Stimulated activated CD8-positive, alpha-beta memory T cell treated with anti-CD3 and anti-CD28 coated beads, Interleukin-2, amount 100 ng/mL, for 1 hour (primary cell): ENCODE measurements at places on chromosomes 13 and 19.

DNA sequence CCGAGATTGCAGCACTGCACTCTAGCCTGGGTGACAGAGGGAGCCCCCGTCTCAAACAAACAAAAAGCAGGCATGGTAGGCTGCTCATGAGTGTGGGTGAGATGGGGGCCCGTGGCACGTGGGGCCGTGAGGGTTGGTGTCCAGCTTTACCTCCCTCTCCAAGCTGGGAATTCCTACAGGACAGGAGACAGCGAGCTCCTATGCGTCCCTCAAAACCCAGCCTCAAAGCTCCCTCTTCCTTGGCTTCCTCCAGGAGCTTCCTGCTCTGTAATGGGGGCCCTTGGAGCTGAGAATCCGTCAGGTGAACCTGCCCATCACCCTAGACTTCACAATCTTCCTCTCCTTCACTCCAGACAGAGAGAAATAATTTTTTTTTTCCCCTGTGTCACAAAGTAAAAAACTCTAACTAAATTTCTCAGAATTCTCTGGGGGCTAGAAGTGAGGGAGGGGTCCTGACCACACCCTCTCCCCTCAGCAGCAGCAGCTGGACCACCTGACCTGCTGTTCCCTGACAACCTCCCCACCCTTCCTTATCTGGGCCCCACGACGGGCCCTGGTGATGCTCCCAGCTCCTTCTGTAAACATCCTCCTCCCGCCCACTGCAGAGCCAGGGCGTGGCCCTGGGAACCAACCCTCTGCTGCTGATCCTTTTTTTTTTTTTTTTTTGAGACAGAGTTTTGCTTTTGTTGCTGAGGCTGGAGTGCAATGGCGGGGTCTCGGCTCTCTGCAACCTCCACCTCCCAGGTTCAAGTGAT is 22.1 kb upstream of the WDR18 start:
- DNase-seq: no peak

GRCh38 chr13:97107815-97108529 is 113.7 kb upstream of the OXGR1 start:
- DNase-seq: no peak

- DNase-seq: peak; percentile 20
Observed at GRCh38 chr13:43879755-43880181, at the start of gene LACC1. LACC1 (plus strand) TSS chr13:43879904; CDS start chr13:43880986, 1,082 bp downstream.

GRCh38 chr19:2438178-2438577 is 10.8 kb upstream of the TIMM13 start:
- no peak for DNase-seq

GRCh38 chr19:16476401-16476800 is 4.6 kb upstream of the EPS15L1 start:
- DNase-seq: no peak

GRCh38 chr13:99346335-99347042 is 39.3 kb upstream of the GPR183 start:
- DNase-seq: no peak

DNA sequence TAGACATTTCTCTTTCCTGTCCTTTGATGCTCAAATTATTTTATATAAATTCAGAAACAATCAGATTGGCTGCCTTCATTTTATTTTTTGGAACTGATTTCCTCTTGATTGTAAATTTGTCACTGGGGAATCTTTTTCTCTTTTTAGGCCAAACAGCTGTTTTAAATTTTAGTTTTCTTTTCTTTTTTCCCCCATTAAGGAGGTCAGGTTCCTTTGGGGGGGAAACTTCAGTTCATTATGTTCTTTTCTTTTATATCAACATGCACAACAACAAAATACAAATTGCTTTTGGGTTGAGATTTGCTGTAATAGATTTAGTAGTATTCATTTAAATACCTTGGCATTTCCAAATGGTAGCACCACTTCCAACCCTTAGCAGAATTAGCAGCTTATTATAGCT is 264.8 kb upstream of the SPRY2 start:
- no peak for DNase-seq

DNA sequence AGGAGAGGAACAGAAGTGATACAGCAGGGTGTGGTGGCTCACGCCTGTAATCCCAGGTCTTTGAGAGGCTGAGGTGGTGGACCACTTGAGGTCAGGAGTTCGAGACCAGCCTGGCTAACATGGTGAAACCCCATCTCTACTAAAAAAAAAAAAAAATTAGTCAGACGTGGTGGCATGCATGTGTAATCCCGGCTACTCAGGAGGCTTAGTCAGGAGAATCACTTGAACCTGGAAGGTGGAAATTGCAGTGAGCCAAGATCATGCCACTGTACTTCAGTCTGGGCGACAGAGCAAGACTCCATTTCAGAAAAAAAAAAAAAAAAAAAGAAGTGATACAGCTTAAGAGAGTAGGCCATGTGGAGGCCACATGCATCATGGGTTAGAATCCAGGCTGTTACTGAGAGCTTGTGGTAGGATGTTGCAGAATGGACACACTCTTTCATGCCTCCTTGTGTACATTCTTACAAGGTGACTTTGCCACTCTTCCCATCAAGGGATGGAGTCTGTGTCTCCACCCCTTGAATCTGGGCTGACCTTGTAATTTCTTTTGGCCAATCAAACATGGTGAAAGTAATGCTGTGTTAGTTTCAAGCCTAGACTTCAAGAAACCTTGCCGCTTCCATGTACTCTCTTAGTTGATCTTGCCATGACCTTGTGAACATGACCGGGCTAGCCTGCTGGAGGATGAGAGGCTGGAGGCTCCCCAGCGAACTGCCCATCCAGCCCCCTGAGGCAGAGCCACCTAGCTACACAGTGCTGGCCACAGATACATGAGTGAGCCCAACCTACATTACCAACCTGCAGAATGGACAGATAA is 12.3 kb downstream of the FAM187B start:
- no peak for DNase-seq

DNA sequence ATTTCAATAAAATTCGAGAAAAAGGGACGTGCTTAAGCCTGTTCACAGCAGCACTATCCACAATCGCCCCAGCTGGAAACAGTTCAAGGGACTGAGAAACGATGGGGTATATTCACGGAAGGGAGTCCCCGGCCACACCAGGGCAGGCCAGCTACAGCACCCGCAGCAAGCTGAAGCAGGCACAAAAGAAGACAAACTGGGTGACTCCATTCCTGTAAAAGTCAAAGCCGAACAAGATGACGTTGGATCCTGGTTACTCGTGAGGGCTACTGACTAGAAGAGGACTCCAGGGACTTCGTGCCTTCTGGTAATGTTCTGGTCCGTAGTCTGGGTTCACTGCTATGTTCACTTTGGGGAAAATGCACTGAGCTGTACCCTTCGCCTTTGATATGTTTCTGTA is 57.6 kb downstream of the COL4A1 start:
- DNase-seq: no peak

DNA sequence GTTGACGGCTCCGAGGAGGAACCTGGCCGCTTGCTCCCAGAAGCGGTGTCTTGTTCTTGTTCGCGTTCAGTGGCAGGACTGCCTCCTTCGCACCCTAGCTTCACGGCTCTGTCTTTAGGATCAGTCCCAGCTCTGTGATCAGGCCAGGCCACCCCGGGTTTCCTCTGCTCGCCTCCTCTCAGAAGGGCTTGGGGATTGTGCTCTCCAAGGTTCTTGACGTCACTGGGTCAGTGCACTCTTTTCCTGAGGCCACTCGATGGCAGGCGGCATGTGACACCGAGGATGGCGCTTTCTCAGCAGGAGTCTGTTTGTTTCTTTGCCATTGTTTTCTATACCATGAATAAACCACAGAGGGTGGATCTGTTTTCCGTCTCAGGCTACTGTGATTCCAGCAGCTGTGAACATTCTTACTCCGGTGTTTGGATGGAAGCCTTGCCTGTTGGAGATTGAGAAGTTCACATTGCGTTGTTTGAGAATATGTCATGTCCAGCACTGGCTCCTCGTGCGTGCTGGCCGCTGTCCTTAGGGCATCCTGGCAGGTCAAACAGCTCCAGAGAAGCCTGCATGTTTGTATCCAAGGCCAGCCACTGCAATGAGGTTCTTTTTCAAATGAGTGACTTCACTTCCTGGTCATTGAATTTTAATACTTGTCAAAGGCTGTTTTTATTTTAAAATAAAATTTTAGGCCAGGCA is 44.5 kb downstream of the SLC7A9 start:
- no peak for DNase-seq

- DNase-seq: no peak
Observed at GRCh38 chr13:58376349-58376748, 744.8 kb downstream of the PCDH17 start.

DNA sequence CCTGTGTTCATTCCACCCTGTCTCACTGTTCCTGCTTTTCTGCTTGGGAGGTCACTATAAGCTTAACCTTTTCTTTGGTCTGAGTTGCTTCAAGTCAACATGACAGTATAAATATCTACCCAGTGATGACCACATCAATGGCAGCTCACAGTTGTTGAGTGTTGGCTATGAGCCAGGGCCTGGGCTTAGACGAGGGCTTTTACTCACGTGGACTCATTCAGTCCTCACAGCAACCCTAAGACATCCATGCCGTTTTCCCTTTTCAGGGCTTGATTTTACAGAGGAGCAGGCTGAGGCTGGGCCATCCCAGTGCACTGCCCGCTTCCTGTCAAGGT is 10.2 kb upstream of the CCDC97 start:
- DNase-seq: no peak

GRCh38 chr19:30000862-30001261 is 58.8 kb downstream of the URI1 start:
- no peak for DNase-seq

- no peak for DNase-seq
Observed at GRCh38 chr13:100068133-100068931, 20.6 kb upstream of the PCCA start.

DNA sequence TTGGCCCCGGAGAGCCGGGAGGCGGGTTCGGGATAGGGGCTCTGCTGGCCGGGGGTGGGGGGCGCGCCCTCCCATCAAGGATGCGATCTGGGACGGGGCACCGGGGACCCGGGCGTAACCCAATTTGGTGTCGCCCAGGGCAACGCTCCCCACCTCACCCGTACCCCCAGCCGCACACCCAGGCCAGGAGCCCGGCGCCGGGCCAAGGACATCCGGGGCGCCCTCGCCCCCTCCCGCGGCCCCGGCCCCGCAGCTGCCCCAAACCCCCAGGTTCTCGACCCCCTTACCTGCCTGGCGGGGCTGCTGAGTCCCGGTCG is 525 bp downstream of the SHANK1 start:
- no peak for DNase-seq

- no peak for DNase-seq
Observed at GRCh38 chr13:51308781-51309180, 30.7 kb upstream of the SERPINE3 start.

DNA sequence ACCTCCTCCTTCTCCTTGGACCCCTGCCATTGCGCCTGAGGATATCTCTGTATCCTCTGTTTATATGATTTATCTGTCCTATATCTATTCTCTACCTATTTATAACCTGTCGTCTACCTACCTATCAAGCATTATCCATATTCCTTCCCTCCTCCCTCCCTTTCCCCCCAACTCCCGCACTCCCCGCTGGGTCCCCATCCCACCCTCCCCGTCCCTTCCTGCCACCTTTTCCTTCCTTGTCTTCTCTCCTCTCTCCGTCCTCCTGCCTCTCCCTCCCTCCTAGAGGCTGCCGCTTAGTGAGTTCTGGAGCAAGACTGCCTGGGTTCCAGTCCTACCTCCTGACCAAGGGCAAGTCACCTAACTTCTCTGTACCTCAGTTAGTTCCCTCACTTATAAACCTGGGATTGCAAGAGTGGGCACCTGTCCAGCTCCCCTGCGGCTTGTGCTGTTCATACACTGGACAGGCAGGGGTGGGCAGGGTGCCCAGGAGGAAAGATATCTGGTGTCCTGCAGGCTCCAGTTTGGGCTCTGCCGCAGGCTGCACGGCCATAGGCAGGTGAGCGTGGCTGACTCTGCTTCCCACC is 16.1 kb downstream of the TTYH1 start:
- DNase-seq: no peak

DNA sequence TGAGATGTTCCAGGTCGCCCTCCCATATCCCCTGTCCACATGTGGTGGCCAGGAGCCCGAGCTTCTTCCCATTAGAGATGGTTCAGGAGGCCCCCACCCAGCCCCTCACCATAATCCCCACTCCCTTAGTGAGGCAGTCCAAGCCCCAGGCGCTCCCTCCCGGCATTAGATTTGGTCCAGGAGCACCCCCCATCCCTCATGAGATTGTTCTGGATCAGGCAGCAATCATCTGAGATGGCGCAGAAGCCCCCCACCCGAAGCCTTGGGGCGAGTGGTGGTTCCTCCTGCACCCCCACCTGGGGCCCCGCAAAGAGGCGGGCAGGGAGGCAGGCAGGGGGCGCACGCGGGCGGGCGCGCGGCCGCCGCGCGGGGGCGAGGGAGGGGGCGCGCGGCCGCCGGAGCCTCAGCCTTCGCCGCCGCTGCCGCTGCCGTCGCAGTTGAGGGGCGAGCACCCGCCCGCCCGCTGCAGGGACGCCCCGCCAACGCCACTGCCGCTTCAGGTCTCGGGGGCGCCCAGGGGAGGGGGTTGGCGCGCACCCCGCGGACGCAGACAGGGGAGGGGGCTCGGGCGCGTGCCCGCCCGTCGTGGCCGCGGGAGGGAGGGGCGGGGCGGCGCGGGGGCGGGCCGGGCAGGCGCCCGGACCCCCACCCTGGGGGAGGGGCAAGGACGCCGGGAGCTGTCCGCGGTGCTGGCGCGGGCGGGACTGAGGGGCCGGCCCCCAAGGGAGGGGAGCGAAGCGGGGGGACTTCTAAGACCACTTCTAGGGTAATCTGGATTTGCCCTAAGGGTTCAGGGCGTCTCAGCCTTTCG is 46.4 kb upstream of the SHKBP1 start:
- DNase-seq: no peak

DNA sequence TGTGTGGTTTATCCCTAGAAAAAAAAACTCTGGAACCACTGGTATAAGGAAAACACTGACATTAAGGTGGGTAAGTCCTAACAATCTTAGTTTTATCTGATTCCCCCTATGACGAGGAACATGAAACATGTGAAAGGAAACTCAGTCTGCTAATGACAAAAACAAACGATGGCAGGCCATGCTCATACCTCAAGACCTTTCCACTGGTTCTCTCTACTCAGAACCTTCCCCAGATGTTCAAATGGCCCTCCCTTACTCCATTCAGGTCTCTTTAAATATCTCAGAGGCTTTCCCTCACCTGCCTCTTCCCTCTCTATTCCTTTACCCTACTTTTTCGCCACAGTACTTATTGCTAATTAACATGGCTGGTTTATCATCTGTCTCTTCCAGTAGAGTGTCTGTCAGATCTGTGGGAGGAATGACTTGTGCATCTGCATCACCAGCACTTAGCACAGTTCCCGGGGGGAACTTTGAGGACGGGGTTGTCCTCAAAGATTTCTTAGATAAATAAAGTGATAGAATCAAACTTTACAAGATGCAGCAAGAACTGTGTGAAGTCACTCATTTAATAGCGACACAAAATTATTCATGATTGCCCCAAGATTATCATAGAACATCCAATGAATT is 1.5 kb downstream of the TUBGCP3 start:
- DNase-seq: no peak

- no peak for DNase-seq
Observed at GRCh38 chr13:45102136-45102507, 18.2 kb upstream of the GTF2F2 start.

DNA sequence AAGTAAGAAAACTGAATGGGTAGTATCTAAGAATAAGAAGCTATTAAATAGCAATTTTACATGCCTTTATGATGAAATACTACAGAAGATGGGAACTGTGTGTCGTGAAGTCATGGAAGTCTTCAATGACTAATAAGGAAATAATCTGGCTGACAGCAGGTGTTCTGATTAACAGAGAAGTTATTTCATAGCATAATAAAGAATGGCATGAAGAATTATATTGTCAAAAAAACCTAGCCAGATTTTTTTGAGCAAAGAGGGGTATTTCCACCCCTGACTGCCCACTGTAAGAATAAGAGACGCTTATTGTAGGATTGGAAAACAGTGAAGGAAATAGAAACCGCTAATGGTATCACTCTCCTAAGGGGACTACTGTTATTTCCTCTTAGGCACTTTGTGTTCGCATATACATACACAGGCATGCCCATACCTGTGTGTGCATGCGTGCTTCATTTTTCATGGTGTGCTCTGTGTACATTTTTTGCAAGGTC is 318.8 kb downstream of the SHISA2 start:
- no peak for DNase-seq
